CD4-positive, alpha-beta T cell treated with Interleukin-1 beta for 1 hour (primary cell): ENCODE measurements at places on chromosomes 12 and 14.

DNA sequence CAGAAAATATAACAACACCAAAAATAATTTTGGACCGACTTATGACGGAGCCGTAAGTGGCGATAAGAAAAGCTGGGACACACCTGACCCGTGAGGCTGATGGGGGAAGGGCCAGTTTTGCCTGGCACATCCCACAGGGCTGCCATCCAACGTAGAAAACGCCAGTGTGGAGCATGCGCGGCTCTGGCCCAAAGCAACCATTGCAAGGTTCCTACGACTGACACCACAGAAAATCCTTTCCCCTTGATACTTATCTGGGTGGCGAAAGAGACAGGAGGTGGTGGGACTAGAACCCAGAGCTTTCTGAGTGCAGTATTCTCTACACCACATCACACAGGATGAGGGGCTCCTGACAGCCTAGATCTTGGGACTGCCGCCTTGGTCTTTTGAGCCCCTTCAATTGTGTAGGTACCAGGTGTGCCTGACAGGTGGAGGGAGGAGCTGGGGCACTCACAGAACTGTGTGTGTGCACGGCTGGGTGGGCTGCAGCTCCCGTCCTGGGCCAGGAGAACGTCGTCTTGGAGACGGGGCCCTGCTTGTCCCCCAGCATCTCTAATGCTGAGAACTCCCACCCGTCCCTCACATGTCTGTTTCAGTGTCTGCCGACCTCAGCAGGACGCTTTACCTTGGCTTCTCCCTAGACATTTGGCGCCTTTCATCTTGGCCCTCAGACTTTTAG is 17.4 kb upstream of the CACNA2D4 start:
- no peak for DNase-seq

GRCh38 chr12:125355614-125356013 is 290.4 kb downstream of the AACS start:
- no peak for DNase-seq

- DNase-seq: no peak
Measured at GRCh38 chr12:91935296-91935695, 210.3 kb downstream of the BTG1 start.

GRCh38 chr12:64184216-64184615 is 37.9 kb downstream of the KICS2 start:
- no peak for DNase-seq

DNA sequence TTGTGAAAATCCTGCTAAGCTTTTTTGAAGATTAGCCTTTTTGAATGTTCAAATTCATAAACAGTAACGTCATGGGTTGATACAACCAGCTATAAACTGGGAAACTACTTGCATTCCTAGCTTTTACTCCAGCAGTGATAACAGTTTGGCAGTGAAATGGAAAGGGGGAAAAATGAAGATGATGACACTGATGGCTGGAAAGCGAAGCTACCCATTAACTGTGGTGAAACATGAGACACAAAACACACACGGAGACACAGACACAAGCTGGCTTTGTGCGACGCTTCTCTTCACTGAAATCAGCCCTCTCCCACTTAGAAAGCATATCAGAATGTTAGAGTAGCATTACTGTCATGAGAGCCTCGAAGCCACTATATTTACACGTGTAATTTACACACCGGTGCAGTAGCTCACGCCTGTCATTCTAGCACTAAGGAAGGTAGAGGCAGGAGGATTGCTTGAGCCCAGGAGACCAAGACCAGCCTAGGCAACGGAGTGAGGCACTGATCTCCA is 15.7 kb downstream of the VPS37B start:
- DNase-seq: no peak

GRCh38 chr14:76181546-76181945 is 29.8 kb downstream of the GPATCH2L start:
- no peak for DNase-seq

GRCh38 chr12:116277467-116278278 is at the start of gene MED13L:
TSS of gene MED13L (minus strand) at chr12:116277693. CDS start at chr12:116277131, 562 bp downstream.
- peak; percentile 93 for DNase-seq

GRCh38 chr12:127885954-127886750 is 380.8 kb upstream of the TMEM132C start:
- DNase-seq: no peak

- no peak for DNase-seq
Measured at GRCh38 chr12:26966842-26967241, 28.6 kb downstream of the FGFR1OP2 start.

DNA sequence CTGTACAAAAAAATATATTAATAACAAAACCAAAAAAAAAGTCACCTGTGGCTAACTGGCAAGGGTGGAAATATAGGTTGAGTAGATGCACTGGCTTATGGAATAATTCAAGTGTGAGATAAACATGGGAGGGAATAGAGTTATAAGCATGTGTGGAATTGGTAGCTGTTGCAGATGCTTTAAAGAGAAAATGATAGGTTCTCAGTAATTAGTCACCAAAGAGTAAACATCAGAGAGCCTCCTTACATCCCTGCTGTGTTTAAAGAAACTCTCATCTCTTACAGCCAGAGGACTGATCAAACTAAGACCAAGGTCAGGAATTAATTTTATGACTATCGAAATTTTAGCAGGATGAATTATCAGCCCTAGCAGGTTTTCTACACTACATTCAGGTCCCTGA is 70.5 kb downstream of the EGLN3 start:
- no peak for DNase-seq

- no peak for DNase-seq
Measured at GRCh38 chr12:48017921-48018617, 13.8 kb upstream of the COL2A1 start.

GRCh38 chr12:112705037-112705632 is 86.4 kb upstream of the RPH3A start:
- no peak for DNase-seq

- DNase-seq: no peak
Measured at GRCh38 chr12:26623136-26623535, 209.9 kb downstream of the ITPR2 start.

- peak; percentile 85 for DNase-seq
Measured at GRCh38 chr12:75977952-75978671, 53.5 kb downstream of the PHLDA1 start.

- no peak for DNase-seq
Measured at GRCh38 chr12:41142376-41142775, 45.7 kb upstream of the PDZRN4 start.

- DNase-seq: no peak
Measured at GRCh38 chr12:77231501-77231918, 166.1 kb upstream of the E2F7 start.

GRCh38 chr12:120960657-120961056 is 17.7 kb upstream of the HNF1A start:
- no peak for DNase-seq

DNA sequence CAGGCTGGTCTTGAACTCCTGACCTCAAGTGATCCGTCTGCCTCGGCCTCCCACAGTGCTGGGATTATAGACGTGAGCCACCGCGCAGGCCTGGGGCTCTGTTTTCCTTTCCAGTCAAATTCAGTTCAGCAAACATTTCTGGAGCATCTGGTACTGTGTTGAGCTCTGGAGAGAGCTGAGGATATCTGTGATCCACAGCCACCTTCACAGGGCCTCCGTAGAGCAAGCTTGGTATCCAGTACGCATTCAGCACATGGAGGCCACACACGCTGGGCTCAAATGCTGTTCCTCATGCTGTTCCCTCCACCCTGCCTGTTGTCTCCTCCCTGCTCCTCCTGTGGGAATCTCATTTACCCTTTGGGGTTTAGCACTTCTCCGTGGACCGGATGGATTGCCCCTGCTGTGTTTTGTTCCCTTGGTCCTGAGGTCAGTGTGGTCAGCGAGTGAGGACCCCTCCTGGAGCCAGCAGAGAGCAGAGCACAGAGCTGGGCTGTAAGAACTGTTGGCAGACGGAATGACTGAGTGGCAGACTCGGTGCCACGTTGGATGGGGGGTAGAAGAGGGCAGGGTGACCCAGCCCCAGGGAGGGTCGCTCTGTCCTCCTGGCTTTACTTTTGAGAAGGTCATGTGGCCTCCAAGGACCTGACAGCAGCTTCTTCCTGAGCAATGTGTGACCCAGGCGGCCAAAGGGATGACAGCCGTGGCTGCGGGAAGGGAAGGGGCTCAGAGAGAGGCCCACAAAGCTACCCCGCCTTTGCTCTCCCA is 891 bp downstream of the RPS6KL1 start:
- no peak for DNase-seq

GRCh38 chr12:29286081-29286790 is 94.7 kb downstream of the ERGIC2 start:
- no peak for DNase-seq
